ENCODE measurements at places on chromosomes 11 and 22. TPM values are rescaled to one million over a fixed set of nuclear protein-coding genes. Genes with fewer than 3 reads are reported as not detected.

- DNase-seq = no peak
- H3K4me3 ChIP-seq = no peak overlapping the region
- peaks cover 8% of the 10 kb centered on the region for H3K4me1 ChIP-seq
- H3K36me3 ChIP-seq = no peaks in the 10 kb centered on the region
- peaks cover 5% of the 10 kb centered on the region for H3K27me3 ChIP-seq
Observed at GRCh38 chr11:111978028-111978771, 41.1 kb downstream of the DIXDC1 start.

DNA sequence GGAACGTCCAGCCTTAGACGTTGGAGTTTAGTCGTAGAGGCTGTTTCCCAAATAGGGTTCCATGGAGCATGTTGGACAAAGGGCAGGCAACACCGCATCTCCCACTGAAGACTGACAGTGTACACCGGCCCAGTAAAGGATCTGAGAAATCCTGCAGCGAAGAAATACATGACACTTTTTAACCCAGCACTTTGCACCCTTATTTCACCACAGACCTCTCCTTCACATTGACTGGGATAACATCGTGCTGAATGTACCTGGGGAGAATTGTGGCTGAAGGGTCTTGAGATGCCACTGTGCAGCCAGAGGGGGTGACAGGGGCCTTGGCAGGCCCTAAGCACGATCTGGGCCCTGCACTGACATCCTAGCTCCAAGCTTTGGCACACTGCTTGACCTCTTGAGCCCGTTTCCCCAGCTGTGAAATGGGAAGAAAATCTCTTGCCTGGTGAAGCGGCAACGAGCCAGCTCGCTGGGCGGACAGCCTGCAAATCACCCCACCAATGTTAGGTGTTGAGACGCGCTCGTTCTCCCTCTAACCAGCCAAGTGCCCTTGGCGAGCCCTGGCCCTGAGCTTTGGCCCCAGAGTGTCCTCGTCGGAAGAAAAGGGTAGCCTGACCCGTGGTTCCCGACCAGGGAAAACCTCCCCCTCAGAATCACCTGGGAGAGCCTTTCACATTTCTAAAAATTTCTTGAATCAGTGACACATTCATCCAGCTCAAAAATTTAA, 13.4 kb downstream of the CD5 start:
- no peak for DNase-seq
- H3K27me3 ChIP-seq = no peaks in the 10 kb centered on the region
- peaks cover 81% of the 10 kb centered on the region for H3K4me1 ChIP-seq
- peak overlapping the region; percentile 19 for H3K27ac ChIP-seq

DNA sequence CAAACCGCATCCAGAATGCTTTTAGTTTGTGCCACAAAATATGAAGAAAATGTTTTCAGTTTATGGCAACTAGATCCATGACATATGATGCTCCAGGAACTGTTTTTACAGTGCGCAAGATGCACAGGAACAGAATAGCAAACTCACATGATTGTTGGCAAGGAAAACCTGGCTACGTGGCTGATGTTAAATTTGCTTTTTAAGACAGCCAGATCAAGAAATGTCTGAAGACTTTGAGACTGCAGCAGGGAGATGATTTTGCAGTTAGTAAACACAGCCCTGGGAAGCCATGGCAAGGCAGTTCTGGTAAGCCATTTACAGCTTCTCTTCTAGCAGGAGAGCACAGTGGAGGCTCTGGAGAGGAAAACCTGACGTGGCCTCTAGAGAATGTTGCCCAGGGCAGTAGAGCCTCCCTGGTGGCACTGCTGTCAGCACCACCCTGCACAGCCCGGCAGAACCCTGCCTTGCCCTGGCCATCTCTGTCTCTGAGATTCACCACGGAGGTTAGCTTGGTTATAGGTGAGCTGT, 69.8 kb upstream of the TNRC6B start:
- H3K36me3 ChIP-seq = peaks cover 4% of the 10 kb centered on the region
- H3K27me3 ChIP-seq = no peaks in the 10 kb centered on the region
- no peak overlapping the region for H3K27ac ChIP-seq
- no peak for DNase-seq
- H3K4me1 ChIP-seq = peaks cover 20% of the 10 kb centered on the region

DNA sequence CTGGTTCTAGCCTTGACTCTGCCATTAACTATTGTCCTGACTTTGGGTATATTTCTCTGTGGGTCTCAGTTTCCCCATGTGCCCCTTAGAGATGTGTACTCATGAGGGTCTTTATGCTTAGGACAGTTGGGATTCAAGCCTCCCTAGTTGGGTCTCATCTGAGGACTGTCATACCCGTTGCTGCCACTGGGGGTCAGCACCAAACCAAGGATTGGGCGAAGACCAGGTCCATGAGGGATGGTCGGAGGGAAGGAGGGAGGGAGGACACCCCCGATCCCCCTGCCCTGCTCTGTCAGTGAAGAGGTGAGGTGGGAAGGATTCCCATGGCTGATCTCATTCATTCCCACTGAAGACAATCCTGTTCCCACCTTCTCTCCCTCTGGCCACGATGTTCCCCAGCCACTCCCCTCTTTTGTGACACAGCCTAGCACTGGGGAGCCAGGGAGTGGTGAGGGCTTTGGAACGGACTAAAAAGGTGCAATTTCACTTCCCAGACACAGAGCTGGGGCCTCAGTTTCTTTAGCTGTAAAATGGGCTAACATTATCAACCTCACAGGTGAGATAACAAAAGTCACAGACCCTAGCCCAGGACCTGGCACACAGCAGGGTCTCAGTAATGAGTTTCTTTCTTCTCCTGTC, 12.4 kb upstream of the KLHL35 start:
- H3K27ac ChIP-seq = no peak overlapping the region
- H3K4me1 ChIP-seq = no peaks in the 10 kb centered on the region
- no peak overlapping the region for H3K4me3 ChIP-seq
- peak; percentile 65 for DNase-seq
- peaks cover 6% of the 10 kb centered on the region for H3K36me3 ChIP-seq

GRCh38 chr11:70587075-70587389, 188.7 kb downstream of the CTTN start:
- no peak for DNase-seq
- no peaks in the 10 kb centered on the region for H3K4me1 ChIP-seq
- no peak overlapping the region for H3K27ac ChIP-seq
- no peaks in the 10 kb centered on the region for H3K27me3 ChIP-seq

DNA sequence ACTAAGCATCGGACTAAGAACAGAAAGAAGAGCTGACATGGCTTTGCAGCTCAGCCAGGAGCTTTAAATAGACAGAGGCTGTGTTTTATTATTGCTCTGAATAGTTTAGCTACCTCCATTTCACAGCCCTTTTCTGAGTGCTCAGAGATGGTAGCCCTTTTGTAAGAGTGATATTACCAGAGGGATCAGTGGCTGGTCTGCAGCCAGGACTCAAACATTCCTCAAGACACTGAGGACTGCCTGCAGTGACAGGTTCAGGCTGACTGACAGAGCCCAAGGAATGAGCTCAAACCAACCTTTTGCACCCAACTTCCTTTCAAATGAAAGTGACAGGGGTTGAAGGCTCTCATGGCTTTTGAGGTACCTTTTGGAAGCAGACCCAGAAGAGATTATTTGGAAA, 189.0 kb downstream of the DDX10 start:
- no peaks in the 10 kb centered on the region for H3K36me3 ChIP-seq
- no peaks in the 10 kb centered on the region for H3K27me3 ChIP-seq
- peaks cover 25% of the 10 kb centered on the region for H3K4me1 ChIP-seq
- peak overlapping the region; percentile 67 for H3K27ac ChIP-seq
- DNase-seq = peak; percentile 7

DNA sequence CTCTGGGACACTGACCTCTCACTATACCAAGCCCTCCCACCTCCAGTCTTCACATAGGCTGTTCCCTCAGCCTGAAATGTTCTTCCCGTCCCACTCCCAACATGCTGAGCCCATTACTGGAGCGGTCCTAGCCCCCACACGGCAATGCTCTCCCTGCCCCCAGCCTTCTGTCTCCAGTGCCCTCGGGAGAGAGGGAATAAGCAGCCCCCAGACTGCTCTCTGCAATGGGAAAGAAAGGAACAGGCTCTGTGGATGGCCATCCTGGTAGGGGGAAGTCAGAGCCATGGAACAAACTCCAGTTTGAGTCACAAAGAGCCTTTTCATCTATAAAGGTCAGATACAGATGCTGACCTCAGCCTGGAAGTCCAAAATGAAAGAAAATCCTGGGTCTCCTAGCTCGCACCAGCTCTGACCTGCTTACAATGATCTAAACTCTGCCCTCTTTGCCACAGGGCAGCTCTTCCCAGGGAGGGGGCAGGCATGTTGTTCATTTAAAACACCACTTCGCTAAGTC, 62.6 kb downstream of the FLRT1 start:
- no peaks in the 10 kb centered on the region for H3K27me3 ChIP-seq
- no peaks in the 10 kb centered on the region for H3K36me3 ChIP-seq
- H3K4me3 ChIP-seq = no peak overlapping the region
- no peak overlapping the region for H3K27ac ChIP-seq

DNA sequence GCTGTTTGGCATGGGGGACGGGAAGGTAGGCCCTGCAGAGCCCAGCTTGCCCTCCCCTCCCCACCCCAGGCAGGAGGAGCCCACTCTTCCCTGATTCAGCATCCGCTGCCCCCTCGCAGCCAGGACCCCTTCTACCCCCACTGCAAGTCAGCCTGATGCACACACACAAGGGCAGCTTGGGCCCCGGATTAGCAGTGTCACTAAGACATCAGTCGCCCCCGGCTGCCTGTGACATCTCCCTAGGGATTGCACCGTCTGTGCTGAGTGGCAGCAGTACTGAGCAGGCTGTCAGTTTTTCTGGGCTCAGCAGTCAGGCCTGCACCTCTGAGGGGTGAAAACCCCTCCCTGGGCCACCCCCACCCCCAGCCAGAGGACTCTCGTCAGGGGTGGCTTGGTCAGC, 30.4 kb upstream of the SYT7 start:
- H3K36me3 ChIP-seq = no peaks in the 10 kb centered on the region
- H3K4me1 ChIP-seq = no peaks in the 10 kb centered on the region
- DNase-seq = no peak

DNA sequence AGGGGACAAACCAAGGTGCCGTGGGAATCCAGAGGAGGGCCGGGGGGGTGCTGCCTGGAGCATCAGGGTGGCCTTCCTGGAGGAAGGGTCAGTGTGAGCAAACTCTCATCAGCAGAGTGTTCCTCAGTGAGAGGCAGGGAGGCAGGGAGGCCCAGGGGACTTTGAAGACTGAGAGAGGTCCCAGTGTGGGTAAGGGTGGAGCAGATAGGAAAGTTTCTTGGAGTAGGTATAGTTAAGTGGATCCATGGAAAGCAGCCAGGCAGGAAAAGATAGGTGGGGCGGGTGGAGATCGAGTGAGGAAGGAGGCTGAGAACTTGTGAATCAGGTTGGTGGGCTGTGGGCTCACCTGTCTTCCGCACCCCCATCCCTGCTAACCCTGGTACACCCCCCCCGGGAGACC, 9.3 kb downstream of the UPK3A start:
- no peaks in the 10 kb centered on the region for H3K27me3 ChIP-seq
- no peak overlapping the region for H3K27ac ChIP-seq
- H3K36me3 ChIP-seq = no peaks in the 10 kb centered on the region
- H3K4me3 ChIP-seq = no peak overlapping the region

- no peaks in the 10 kb centered on the region for H3K4me1 ChIP-seq
- no peak overlapping the region for H3K27ac ChIP-seq
- no peaks in the 10 kb centered on the region for H3K36me3 ChIP-seq
- no peaks in the 10 kb centered on the region for H3K27me3 ChIP-seq
- DNase-seq = no peak
- no peak overlapping the region for H3K4me3 ChIP-seq
Observed at GRCh38 chr11:60566776-60567175, 51.6 kb downstream of the MS4A13 start.

DNA sequence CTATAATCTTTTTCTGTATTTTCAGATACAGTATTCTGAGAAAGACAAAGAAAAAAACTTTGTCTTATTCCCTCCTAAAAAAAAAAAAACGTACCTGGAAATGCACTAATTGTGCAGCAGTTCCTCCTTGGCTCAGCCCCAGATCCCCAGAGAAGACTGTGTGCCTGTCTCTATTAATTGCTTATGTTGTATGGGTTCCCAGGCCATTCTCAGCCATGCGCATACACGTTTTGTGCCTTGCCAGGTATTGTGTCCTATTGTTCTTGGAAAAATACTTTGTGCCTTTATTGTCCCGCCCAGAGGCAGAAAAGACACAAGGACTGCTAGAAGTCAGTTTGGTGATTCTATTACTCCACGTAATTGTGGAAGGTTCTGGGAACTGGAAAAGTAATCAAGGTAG, 91.2 kb downstream of the PIWIL4 start:
- peaks cover 5% of the 10 kb centered on the region for H3K27me3 ChIP-seq
- no peak for DNase-seq
- no peak overlapping the region for H3K27ac ChIP-seq

DNA sequence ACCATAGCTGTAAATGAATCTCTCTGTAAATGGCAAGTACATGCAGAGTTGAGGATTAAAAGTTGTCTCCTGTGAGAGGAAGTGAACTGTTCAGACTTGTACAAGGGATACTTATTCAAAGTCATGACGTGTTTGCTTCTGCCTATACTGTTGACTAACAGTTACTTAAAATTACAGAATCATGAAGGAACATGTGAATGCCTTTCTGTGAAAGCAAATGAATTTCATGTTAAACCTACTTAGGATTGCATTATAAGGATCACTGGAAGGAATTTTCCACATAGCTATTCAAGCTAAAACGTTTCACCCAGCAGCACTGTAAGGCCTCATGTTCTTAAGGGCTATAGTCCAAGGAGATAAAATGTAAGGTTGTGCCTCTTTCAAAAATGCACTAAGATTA, 93.4 kb upstream of the BIRC3 start:
- no peaks in the 10 kb centered on the region for H3K4me1 ChIP-seq
- no peak overlapping the region for H3K27ac ChIP-seq
- H3K4me3 ChIP-seq = no peak overlapping the region
- no peaks in the 10 kb centered on the region for H3K27me3 ChIP-seq
- H3K36me3 ChIP-seq = no peaks in the 10 kb centered on the region

DNA sequence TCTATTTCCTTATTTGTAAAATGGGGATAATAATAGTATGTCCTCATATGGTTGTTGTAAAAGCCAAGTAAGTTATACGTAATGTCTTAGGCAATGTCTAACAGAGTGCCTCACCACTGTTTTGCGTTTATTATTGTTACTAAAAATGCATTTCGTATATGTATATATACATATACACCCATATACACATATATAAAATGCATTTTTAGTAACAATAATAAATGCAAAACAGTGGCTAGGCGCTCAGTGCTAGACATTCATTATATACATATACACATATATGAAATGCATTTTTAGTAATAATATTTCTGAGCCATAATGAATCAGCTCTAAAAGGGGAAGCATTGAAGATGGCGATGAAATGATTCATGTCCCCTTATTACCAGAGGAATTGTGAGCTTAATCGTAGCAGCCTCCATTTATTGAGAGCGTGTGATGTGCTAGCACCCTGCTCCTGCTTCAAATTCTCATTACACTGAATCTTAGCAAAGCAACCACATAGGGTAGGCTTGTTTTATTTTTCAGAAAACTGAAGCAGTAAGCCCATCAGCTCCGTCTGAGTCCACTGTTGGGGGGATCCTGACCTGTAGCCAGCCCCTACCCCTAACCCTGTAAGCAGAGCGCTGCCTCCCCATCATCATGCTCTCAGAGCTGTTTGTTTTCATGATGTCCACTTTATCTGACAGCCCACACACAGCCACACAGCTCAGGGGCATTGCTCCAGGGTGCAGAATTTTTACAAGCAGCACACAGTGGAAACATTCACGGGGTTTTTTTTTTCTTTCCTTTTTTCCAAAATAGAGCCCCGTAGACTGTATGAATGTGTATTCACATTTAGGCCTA, 97.1 kb upstream of the NAV2 start:
- no peaks in the 10 kb centered on the region for H3K36me3 ChIP-seq
- H3K27me3 ChIP-seq = no peaks in the 10 kb centered on the region
- no peak overlapping the region for H3K4me3 ChIP-seq
- no peak overlapping the region for H3K27ac ChIP-seq
- DNase-seq = no peak

Gene SLC22A12
- polyA plus RNA-seq = not detected

Gene CDC42EP2
- not detected for polyA plus RNA-seq

Gene MMP10
- polyA plus RNA-seq = not detected

Gene F2
- not detected for polyA plus RNA-seq

Gene PRR33
- not detected for polyA plus RNA-seq

Gene MMP13
- not detected for polyA plus RNA-seq
